ENCODE measurements at places on chromosomes 3 and 15. TPM values are rescaled to one million over a fixed set of nuclear protein-coding genes. Genes with fewer than 3 reads are reported as not detected.

The MOBP gene
- total RNA-seq: not detected

- DNase-seq: no peak
- H3K27me3 ChIP-seq: no peaks in the 10 kb centered on the region
- no peak overlapping the region for H3K27ac ChIP-seq
- no peaks in the 10 kb centered on the region for H3K4me1 ChIP-seq
Measured at GRCh38 chr3:7621046-7621630, 760.2 kb downstream of the GRM7 start.

GRCh38 chr15:77892335-77892734 lies 185.2 kb downstream of the TBC1D2B start:
- H3K27me3 ChIP-seq: no peaks in the 10 kb centered on the region
- H3K36me3 ChIP-seq: no peaks in the 10 kb centered on the region
- DNase-seq: no peak
- H3K27ac ChIP-seq: no peak overlapping the region
- no peaks in the 10 kb centered on the region for H3K4me1 ChIP-seq

GRCh38 chr3:127366383-127366782 lies 78.5 kb upstream of the PRR20G start:
- H3K36me3 ChIP-seq: no peaks in the 10 kb centered on the region
- H3K4me1 ChIP-seq: no peaks in the 10 kb centered on the region
- no peak overlapping the region for H3K27ac ChIP-seq

DNA sequence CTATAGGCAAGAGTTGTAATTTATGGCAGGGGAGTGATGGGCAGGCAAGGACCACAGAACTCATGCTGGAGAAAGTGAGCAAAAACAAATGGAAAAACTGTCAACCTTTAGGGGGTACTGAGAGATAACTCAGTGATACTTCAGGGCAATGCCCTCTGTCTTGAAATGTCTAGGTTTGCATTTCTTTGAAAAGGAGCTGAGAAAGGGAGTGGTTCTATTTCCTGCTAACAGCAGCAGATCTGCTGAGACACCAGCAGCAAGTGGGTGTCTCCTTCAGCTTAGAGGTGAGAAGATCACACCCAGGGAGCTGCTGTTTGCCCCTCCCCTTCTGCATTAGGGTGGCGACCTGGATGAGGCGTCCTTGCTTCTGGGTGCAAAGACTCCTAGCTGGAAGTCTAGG lies 42.3 kb upstream of the XIRP1 start:
- peaks cover 21% of the 10 kb centered on the region for H3K4me1 ChIP-seq
- DNase-seq: no peak
- H3K27me3 ChIP-seq: no peaks in the 10 kb centered on the region
- H3K27ac ChIP-seq: peak overlapping the region; percentile 1

The GOLGA8R gene
- total RNA-seq: 4.2 TPM

The EXD1 gene
- not detected for total RNA-seq

- peak overlapping the region; percentile 33 for H3K4me3 ChIP-seq
- peaks cover 14% of the 10 kb centered on the region for H3K36me3 ChIP-seq
- no peaks in the 10 kb centered on the region for H3K27me3 ChIP-seq
- peak overlapping the region; percentile 67 for H3K27ac ChIP-seq
- DNase-seq: no peak
Measured at GRCh38 chr15:77012117-77012712, 17.3 kb downstream of the PSTPIP1 start.

The VGLL3 gene
- total RNA-seq: not detected

DNA sequence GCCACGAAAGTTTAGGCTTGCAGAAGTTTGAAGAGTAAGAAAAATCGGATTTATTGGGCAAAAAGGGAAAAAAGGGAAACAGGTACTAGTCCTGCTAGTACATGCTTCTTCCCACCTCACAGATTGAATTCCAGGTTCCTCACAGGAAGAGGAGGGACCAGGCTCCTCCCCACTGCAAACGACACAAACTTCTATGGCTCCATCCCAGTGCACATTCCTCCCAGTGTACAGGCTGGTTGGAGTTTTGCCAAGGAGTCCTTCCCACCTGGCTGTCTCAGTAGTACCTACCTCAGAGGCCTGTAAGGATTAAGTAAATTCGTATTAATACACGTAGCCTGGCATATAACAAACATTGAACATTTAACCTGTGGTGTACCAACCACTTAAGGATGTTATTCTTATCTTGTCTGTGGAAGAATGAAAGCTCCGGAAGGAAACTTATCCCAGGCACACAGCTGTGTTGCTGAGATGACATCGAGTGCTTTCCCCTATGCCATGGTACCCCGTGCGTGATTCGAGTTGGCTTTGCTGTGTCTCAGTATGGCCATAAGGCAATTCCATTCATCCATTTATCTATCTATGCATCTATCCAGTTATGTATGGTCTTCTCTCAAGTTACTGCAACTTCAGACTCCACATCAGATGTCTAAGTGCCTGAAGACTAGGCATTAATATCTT lies 294.3 kb downstream of the LRTM1 start:
- no peaks in the 10 kb centered on the region for H3K36me3 ChIP-seq
- no peak overlapping the region for H3K27ac ChIP-seq
- DNase-seq: no peak
- no peaks in the 10 kb centered on the region for H3K27me3 ChIP-seq
- H3K4me1 ChIP-seq: no peaks in the 10 kb centered on the region

The ALDH1L1 gene
- total RNA-seq: not detected

GRCh38 chr3:178628037-178628436 lies 91.8 kb downstream of the KCNMB2 start:
- no peak overlapping the region for H3K4me3 ChIP-seq
- DNase-seq: no peak
- H3K27ac ChIP-seq: no peak overlapping the region
- H3K36me3 ChIP-seq: no peaks in the 10 kb centered on the region

The NOX5 gene
- 0.08 TPM for total RNA-seq

The TMC3 gene
- not detected for total RNA-seq

DNA sequence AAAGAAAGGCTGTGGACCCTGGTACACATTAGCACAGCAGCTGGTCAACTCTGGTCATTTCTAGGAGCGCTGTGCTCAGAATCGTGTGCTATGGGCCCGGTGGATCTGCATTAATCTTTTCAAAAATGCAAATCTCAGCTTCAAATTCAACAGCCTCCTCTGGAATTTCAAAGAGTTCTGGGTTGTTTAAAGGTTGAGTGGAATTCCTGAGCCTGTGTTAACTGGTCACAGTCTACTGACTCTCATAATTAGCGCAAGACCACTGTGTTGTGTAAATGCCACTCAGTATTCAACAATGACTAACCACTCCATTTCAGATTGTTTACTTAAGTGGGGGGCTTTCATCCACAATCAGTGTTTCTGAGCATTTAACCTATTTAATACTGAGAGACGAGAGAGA lies 2.7 kb upstream of the ARNT2 start:
- H3K27ac ChIP-seq: no peak overlapping the region
- H3K4me3 ChIP-seq: no peak overlapping the region
- DNase-seq: no peak
- H3K4me1 ChIP-seq: no peaks in the 10 kb centered on the region
- H3K36me3 ChIP-seq: no peaks in the 10 kb centered on the region

The FGF12 gene
- not detected for total RNA-seq

The CPLX3 gene
- not detected for total RNA-seq

DNA sequence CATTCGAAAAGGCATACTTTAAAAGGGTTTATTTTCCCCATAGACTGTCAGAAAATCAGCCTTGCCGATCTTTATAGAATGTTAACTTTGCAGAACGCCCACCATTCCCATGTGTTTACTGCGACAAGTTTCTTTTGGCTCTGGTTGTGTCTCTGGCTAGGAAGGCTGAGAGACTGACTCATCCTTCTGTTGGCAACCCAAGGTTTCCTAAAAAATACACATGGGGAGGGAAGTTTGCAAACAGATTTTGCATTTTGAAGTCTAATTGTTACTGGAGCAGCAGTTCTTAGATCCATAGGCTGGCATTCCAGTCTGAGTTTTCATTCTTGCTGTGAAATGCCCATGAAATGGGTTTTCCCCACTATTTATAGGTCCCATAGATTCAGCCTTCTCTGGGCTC lies 37.9 kb upstream of the MINAR1 start:
- no peak overlapping the region for H3K27ac ChIP-seq
- no peak for DNase-seq

DNA sequence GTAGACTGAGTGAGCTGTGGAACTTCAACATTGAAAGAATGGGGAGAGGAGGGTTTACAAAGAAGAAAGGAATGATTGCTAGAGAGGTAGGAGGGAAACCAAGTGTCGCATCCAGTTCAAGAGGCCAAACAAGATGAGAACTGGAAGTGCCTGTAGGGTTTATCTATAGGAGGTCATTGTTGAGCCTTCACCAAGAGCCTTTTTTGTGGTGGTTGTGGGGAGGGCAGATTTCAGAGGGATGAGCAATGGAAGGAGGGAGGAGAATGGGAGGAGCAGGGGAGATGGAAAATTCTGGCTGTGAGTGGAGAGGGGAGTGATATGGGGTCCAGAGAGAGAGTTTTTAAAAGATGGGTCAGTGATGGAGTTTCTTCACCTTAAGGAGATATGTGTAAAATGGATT lies 8.5 kb downstream of the PDIA5 start:
- H3K27me3 ChIP-seq: no peaks in the 10 kb centered on the region
- no peak overlapping the region for H3K27ac ChIP-seq
- no peak for DNase-seq
- no peaks in the 10 kb centered on the region for H3K4me1 ChIP-seq

The NUTM1 gene
- not detected for total RNA-seq

DNA sequence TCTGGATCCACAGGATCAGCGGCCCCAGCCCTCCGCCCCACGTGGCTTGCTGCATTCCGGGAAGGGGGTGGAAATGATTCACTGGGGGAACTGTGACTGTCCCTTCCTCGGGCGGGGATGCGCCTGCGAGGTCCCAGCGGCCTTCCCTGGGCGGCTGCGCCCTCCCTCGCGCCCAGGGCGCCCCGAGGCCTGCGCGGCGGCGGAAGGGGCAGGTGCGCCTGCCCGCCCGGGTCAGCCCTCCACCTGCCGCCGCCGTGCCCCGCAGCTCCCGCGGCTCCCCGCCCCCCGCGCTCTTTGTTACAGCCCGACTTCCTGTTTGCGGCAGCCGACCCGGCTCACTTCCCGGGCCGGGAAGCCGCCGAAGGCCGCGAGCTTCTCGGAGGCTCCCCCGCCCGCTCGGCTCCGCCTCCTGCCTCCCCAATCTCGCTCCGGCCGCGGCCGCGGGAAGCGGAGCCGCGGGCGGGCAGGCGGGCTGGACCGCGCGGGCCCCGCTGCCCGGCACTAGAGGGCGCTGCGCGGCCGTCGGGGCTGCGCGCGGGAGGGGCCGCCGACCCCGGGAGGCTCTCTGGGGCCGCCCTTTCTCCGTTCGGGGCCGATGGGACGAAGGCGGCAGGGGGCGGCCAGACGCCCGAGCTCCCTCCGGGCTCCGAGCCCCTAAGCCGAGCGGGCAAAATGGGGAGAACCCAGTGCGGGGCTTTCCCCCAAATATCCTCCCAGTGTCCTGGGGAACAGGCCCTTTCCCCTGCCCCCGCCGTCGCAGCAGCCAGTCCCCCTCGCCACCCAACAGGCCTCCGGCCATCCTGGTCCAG lies 11.5 kb upstream of the CHAC1 start:
- peak; percentile 65 for DNase-seq
- peak overlapping the region; percentile 64 for H3K27ac ChIP-seq
- H3K4me1 ChIP-seq: peaks cover 27% of the 10 kb centered on the region
- H3K36me3 ChIP-seq: no peaks in the 10 kb centered on the region

GRCh38 chr3:71846185-71846584 lies 61.2 kb upstream of the PROK2 start:
- H3K4me1 ChIP-seq: no peaks in the 10 kb centered on the region
- no peak overlapping the region for H3K27ac ChIP-seq
- H3K36me3 ChIP-seq: no peaks in the 10 kb centered on the region
- H3K4me3 ChIP-seq: no peak overlapping the region
- DNase-seq: no peak

DNA sequence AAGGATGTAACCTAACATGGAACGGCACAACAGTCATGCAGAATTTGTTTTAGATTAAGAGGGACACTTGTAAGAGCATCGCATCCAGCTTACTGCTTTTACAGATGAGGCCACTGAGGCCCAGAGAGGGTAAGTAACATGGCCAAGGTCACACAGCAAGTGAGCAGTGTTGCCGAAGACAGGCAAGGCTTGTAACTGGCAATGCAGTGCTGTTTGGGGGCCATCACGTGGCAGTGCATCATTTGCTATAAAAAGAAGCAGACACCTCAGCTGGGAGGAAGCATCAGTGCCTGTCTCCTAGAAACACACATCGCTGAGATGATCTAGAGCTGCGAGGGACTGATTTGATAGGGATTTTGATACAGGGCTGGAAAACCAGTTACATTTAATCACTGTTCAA lies 108.2 kb upstream of the PROK2 start:
- no peak for DNase-seq
- no peaks in the 10 kb centered on the region for H3K36me3 ChIP-seq
- no peak overlapping the region for H3K4me3 ChIP-seq
- no peak overlapping the region for H3K27ac ChIP-seq
- H3K4me1 ChIP-seq: no peaks in the 10 kb centered on the region

DNA sequence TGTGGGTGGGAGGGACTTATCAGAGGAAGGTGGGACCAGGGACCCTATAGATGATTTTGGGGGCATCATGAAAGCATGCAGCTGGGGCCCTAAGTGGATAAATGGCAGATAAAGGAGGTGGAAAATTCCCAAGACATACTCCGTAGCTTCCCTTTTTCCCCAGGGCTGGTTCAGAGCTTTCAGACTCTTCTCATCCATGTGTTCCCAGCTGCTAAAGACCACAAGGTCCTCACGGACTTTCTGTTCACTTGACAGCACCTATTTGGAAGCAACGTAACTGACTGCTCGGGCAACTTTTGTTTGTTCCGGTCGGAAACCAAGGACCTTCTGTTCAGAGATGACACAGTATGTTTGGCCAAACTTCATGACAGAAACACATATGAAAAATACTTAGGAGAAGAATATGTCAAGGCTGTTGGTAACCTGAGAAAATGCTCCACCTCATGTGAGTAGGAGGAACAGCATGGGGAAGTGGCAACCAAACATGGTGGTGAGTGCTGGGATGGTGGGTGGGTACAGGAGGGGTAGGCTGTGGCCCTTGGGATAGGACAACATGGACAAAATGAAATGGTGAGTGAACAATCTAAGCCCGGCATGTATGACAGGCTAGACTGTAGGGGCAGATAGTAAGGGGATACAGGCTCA lies 28.7 kb upstream of the SRPRB start:
- no peaks in the 10 kb centered on the region for H3K36me3 ChIP-seq
- no peak overlapping the region for H3K27ac ChIP-seq
- no peak overlapping the region for H3K4me3 ChIP-seq
- no peak for DNase-seq
- no peaks in the 10 kb centered on the region for H3K27me3 ChIP-seq

GRCh38 chr3:21062831-21063294 lies 688.1 kb downstream of the ZNF385D start:
- H3K4me3 ChIP-seq: no peak overlapping the region
- H3K27ac ChIP-seq: no peak overlapping the region
- H3K4me1 ChIP-seq: no peaks in the 10 kb centered on the region
- no peaks in the 10 kb centered on the region for H3K27me3 ChIP-seq
- DNase-seq: no peak
